Osteocyte (in vitro differentiated cells): ENCODE measurements at places on chromosomes 1 and 21. TPM values are rescaled to one million over a fixed set of nuclear protein-coding genes. Genes with fewer than 3 reads are reported as not detected.

DNA sequence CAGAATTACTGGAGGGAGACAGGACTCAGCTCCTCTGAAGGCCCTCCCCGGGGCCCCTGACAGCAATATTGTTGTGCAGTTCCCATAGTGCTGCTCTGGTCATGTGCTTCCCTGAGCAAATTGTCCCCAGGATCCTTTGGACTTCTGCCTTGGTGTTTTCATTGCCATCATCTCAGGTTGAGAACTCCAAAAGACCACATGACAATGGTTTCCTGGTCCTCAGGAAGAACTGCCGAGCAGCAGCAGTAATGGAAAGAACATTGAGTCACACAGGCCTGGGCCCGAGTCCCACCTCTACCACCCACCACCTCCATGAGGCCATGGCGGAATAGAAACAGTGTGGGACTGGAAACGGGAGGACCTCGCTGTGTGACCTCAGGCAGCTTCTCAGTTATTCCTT lies 6.3 kb upstream of the CTTNBP2NL start:
- DNase-seq, result no peak

CASZ1 gene
- 1.2 and 1.8 TPM in 2 replicates for total RNA-seq

GRCh38 chr1:4176841-4177240 lies 276.8 kb upstream of the C1orf174 start:
- DNase-seq, result peak; percentile 53

GRCh38 chr1:58709540-58710175 lies 9.8 kb upstream of the MYSM1 start:
- DNase-seq, result no peak

RIPPLY3 gene
- 0.21 and 0.27 TPM in 2 replicates for total RNA-seq

- DNase-seq, result no peak
Measured at GRCh38 chr1:3588395-3588794, 22.9 kb downstream of the MEGF6 start.

DNA sequence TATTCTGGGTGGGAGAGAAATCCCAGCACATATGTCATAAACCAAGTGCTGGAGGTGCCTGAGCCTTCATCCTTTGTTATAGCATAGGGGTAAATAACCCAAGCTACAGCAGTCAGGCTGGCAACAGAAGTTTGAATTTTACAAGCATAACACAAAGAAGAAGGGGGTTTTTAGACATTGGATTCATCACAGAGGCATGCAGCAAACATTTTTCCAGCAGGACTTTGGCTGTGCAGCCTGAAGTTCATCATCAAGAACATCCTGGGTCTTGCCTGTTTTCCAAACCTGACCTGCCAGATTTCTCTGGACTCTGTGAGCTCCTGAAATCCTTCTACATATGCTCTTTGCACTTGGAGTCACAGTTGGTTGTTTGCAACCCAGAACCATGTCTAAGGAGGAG lies 16.2 kb downstream of the PTGER3 start:
- no peak for DNase-seq

DNA sequence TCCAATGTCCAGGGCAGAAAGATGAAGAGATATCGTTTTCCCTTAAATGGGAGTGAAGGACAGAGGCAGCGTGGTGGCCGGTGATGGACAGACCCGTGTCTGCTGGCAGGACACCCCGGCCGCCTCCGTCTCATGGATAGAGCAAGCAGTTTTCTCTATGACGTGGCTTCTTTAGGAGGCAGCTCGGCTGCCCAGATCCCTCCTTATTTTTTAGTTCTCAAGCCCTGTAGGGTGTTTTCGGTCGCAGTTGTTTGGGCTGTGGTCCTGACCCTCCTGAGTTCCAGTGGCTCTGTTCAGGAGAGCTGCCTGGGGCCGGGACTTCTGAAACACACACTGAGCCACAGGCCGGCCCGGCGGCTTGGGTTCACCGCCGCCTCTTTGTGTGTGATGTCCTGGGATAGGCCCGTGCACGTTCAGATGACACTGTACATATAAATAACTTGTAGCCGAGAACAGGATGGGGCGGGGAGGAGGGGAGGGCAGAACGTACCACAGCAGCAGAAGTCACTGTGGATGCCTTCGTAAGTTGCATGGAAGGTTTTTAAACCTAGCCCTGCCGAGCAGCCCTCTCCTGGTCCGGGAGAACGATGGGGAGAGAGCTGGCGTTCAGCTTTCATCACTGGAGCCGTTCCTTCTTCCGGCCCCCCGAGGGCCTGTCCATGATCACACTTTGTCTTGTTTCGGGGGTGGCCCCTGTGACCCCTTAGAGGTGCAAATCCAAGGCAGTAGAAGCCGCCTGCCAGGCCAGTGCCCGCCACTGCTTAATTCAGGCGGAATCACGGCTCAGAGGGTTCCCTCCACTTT lies 65.2 kb downstream of the SIK1 start:
- DNase-seq, result no peak

GRCh38 chr1:27945020-27945419 lies 10.2 kb downstream of the SMPDL3B start:
- no peak for DNase-seq

DNA sequence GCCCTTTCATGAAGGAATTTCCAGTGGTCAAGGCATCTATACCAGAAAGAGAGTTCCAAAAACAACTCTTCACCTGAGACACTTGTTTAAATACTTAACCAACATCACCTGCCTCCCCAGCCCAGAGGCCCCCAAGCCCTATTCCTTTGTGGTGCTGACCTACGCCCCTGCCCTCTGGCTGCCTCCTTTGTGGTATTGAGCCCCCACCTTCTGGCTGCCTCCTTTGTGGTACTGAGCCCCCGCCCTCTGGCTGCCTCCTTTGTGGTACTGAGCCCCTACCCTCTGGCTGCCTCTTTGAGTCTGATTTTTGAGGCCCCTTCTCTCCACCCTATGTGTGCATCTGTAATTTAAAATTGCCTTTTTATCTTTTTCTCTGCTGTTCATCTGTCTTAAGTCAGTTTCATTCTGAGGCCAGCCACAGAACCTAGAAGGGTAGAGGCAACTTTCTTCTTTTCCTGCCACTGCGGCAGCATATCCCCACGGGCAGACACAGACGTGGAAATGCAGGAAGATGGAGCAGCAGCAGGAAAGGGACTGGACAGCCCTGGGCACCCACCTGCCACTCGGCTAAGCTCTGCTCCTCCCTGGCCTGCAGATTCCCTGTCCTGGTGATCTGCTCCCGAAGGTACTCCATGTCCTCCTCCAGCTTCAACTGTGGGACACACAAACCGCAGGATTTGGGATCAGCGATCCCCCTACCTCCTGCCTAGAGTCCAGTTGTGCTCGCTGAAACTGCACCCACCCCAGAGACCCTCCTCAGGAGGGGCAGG lies 3.2 kb downstream of the TRIM17 start:
- DNase-seq, result no peak

LCE2A gene
- not detected in 2 replicates for total RNA-seq

DNA sequence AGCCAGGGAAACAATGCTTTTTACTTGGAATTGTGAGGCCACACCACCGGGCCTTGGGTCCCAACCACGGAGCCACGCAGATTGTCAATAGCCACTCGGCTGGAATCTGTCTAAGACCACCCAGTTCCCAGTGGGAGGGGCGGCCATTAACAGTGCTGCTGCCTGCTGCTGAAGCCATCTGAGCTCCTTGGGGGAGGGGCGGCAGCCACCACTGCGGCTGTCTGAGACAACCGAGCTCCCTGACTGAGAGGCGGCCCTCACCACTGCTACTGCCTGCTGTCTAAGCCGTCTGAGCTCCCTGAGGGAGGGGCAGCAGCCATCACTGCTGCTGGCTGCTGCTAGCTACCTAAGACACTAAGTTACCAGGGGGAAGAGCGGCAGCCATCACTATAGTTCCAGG lies 64.3 kb downstream of the DMRTA2 start:
- no peak for DNase-seq

DNA sequence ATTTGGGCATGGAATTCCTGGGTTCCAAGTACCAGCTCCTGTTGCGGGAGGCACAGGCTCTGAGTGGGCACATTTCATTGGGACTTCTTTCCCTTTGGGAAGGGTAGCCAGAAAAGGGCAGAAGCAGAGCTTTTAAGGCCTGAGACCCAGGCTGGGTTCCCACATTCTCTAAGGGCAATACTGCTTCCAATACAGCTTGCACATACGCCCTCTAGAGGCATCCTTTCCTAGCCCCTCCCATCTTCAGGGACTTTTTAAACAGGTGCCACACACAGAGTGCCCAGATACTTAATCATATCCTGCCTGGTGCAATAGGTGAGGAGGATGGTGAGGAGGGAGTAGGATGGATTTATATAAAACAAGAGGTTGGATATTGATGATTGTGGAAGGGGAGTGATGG lies 5.7 kb downstream of the GPR88 start:
- no peak for DNase-seq

DNA sequence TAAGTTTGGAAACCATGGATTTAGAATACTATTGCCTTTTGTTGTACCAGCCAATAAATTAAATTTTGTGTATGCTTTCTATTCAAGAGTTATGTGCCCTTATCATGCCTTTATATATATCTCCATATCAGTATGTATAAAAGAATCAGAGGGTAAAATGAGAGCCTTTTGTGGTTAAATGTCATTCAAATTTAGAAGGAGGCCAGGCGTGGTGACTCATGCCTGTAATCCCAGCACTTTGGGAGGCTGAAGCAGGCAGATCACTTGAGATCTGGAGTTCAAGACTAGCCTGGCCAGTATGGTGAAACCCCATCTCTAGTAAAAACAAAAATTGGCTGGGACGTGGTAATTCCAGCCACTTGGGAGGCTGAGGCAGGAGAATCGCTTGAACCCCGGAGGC lies 88.9 kb downstream of the XPR1 start:
- no peak for DNase-seq

DNA sequence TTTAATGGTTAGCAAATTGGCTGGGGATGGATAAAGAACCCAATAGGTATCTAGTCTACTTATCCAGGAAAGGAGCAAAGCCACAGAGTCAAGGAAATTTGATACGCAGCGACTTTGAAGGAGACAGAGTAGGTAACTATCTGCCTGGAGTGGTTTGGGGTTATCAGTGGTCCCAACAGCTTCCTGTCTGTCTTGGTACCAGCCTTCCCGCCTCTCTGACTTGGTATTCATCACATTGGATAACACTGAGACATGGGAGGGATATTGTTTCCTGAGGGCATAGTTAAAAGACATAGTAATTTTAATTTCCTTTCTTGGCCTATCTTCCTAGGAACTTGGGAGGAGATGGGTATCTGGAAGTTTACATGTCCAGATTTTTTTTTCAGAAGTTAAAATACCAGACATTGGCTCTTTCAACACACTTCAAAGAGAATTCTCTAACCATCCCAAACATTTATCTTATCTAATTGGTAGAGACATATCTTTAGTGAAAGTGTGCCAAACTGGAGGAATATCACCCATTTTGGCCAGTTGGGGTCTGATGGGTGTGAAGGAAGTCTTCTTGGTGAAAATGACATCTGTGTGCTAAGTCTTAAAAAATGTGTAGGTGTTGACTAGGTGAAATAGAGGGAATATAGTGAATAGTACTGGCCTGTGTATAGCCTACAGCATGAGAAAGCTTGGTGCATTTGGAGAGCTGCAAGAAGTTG lies 65.0 kb downstream of the RGS5 start:
- DNase-seq, result no peak

DNA sequence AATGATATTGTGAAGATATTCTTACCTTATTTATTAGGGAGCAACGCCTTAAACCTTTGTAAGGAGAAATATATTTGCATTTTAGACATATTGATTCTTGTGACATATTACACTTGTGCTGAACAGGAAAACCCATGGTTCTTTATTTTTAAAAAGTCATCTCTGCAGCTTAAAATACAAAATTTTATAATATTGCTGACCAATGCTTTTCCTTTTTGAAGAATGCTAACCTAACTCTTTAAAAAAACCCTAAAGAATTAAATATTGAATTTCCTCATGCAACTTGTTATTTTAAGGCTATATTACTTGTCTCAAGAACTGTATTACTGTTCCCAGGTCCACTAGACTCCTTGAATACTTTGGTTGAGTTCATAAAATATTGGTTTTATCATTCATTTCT lies 99.0 kb downstream of the NEK7 start:
- no peak for DNase-seq

OSCP1 gene
- 5.0 and 7.1 TPM in 2 replicates for total RNA-seq

TINAGL1 gene
- total RNA-seq, result 9.2 and 10.0 TPM in 2 replicates

GRCh38 chr21:46193829-46194373 lies 9.6 kb upstream of the SPATC1L start:
- DNase-seq, result peak; percentile 60

DNA sequence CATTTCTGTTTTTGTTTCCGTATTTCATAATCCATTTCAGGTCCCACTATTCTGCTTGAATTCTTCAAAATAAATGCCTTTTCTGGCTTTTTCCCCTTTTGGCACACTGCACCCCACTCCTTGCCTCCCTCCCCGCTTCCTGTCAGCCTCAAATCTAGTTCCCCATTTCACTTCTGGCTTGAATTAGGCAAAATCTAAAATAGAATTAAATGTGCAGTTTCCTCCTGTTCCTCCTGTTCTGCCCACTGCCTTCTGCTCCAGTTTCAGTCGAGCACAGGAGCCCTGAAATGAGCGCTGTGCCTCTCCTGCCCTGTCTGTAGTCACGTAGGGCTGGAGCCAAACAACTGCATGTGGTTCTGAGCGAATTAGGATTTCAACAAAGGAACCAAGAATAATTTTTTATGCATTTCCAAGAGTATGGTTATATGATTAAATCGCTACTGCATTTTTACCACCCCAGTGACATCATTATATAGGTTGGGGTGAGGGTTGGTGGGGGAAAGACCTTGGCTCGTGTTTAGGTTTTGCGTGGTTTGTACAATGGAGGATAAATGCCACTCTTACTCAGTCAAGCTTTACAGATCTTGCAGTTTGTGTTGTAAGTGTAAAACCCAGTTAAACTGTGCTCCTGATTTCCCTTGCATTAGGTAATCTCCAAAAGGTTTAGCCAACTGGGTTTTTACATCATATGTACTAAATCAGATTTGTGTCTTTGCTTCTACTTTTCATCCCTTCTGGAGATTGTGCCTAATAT lies 114.9 kb downstream of the VPS13D start:
- DNase-seq, result no peak

DNA sequence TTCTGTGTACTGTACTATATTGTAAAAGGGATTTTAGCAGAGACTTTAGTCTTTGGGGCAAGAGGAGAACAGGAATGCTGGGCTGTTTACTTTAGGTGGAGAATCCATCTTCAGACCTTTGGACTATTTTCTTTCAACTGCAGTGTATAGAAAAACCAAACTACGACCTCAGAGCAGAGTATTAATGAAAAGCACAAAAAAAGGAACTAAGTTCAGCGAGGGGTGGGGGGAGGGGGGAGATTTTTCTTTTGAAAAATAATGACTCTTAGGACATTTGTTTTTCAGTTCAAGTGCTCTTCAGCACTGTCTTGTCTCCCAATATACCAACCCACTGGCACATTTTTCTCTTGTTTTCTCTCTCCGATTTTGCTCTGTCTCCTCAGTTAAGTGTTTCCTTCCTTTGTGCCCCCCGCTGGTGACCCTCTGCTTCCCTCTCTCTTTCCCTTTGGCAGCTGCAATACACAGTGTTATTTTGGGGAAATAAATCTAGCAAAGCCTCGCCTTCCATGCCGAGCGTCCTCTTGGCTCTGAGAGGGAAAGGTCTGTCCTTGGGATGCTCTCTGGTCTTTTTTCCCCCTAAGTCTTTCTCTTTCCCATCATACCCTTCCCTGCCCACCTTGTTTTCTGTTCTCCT lies 44.8 kb downstream of the ACP6 start:
- DNase-seq, result no peak

S100A5 gene
- total RNA-seq, result 1.0 TPM in 1 of 2 replicates, not detected in the other

- DNase-seq, result no peak
Measured at GRCh38 chr1:50048791-50049190, 25.0 kb upstream of the AGBL4 start.

OR2M5 gene
- total RNA-seq, result not detected in 2 replicates

GPR25 gene
- not detected in 2 replicates for total RNA-seq
